ENCODE measurements at places on chromosomes 1 and 21. TPM values are rescaled to one million over a fixed set of nuclear protein-coding genes. Genes with fewer than 3 reads are reported as not detected.
A peak's percentile ranks its signal among the peaks of the same experiment; 100 is the strongest.

Gene BMP8A
- not detected for total RNA-seq

Gene HP1BP3
- total RNA-seq = 316 TPM

Gene AQP10
- not detected for total RNA-seq

Gene TCHH
- not detected for total RNA-seq

DNA sequence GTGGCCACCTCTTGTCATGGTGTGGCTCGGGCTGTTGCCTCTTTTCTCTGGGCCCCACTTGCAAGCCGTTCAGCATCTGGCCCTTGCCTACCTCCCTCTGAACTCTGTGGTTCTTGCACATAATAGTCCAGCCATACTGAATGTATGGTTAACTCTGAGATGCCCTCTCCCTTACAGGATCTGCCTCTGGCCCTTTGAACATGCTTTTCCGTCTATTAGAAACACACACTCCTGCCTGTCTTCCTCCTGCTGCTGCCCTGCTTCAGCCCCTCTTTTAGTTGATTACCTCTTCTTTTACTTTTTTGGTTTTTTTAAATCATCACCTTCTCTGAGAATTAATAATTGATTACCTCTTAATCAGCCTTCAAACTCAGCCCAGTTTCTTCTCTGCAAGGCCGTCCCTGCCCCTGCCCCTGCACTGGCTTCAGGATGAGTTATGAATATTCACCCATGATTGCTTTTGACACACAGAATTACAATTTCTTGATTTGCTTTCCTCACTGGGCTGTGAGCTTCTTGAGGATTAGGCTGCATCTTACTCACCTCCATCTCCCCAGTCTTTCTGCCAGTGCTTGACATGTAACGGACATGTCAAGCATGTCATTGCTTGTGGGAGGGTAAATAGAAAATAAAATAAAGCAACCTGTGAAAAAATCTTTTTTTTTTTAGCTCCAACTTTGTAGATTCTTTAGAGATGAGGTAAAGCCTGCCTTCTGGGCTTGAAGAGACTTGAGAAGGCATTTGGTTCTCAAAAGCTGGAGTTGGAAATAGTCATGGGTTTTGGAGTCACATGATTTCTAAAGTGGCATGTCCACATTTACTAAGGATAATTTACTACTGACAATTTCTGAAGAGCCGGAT lies 158.3 kb downstream of the PLXNA2 start:
- peaks cover 19% of the 10 kb centered on the region for H3K4me1 ChIP-seq
- H3K27me3 ChIP-seq = no peaks in the 10 kb centered on the region
- H3K27ac ChIP-seq = peak overlapping the region; percentile 88

GRCh38 chr1:31775210-31775999 lies 11.3 kb upstream of the ADGRB2 start:
- no peak for DNase-seq
- no peak overlapping the region for H3K4me3 ChIP-seq
- H3K27me3 ChIP-seq = peaks cover 55% of the 10 kb centered on the region
- H3K36me3 ChIP-seq = no peaks in the 10 kb centered on the region

GRCh38 chr21:31660259-31660565 lies 719 bp downstream of the SOD1 start:
- peak overlapping the region; percentile 98 for H3K4me3 ChIP-seq
- no peak for DNase-seq
- H3K27me3 ChIP-seq = no peaks in the 10 kb centered on the region
- peak overlapping the region; percentile 92 for H3K27ac ChIP-seq
- peaks cover 72% of the 10 kb centered on the region for H3K4me1 ChIP-seq

GRCh38 chr1:60126723-60127122 lies 53.2 kb upstream of the C1orf87 start:
- no peaks in the 10 kb centered on the region for H3K4me1 ChIP-seq
- no peak for DNase-seq
- H3K4me3 ChIP-seq = no peak overlapping the region
- no peaks in the 10 kb centered on the region for H3K27me3 ChIP-seq
- no peak overlapping the region for H3K27ac ChIP-seq
- no peaks in the 10 kb centered on the region for H3K36me3 ChIP-seq

- H3K4me3 ChIP-seq = no peak overlapping the region
- no peaks in the 10 kb centered on the region for H3K36me3 ChIP-seq
- H3K27ac ChIP-seq = no peak overlapping the region
- H3K27me3 ChIP-seq = peaks cover 22% of the 10 kb centered on the region
- H3K4me1 ChIP-seq = no peaks in the 10 kb centered on the region
Measured at GRCh38 chr1:37362594-37363385, 111.6 kb upstream of the ZC3H12A start.

GRCh38 chr1:18256282-18257235 lies 149.0 kb downstream of the IGSF21 start:
- H3K4me1 ChIP-seq = no peaks in the 10 kb centered on the region
- peak; percentile 55 for DNase-seq
- H3K4me3 ChIP-seq = no peak overlapping the region
- H3K27me3 ChIP-seq = no peaks in the 10 kb centered on the region
- H3K36me3 ChIP-seq = no peaks in the 10 kb centered on the region

DNA sequence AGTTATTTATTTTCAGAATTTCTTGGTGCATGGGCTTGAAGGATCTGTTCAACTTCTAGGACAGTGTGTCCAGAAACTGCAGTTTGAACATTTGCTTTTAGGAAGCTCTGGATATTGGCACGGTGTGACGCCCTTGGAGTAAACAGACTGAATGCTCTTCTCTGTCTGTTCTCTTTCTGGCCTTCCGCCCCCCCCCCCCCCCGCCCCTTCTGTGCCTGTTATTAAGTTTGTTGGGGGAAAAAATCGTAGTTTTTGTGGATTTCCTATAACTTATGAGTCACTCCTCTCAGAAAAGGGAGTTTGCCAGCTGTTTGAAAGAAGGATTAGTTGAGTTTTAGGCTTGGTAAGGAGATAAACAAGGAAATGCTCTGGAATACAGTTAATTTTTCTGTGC lies 1.2 kb downstream of the KCTD3 start:
- peaks cover 24% of the 10 kb centered on the region for H3K27me3 ChIP-seq
- no peak overlapping the region for H3K27ac ChIP-seq
- H3K4me3 ChIP-seq = peak overlapping the region; percentile 84
- H3K4me1 ChIP-seq = peaks cover 16% of the 10 kb centered on the region
- H3K36me3 ChIP-seq = no peaks in the 10 kb centered on the region

- H3K4me1 ChIP-seq = no peaks in the 10 kb centered on the region
- no peak overlapping the region for H3K27ac ChIP-seq
- H3K4me3 ChIP-seq = no peak overlapping the region
- no peaks in the 10 kb centered on the region for H3K36me3 ChIP-seq
- no peak for DNase-seq
- peaks cover 2% of the 10 kb centered on the region for H3K27me3 ChIP-seq
Measured at GRCh38 chr1:7262611-7263010, 477.4 kb downstream of the CAMTA1 start.

DNA sequence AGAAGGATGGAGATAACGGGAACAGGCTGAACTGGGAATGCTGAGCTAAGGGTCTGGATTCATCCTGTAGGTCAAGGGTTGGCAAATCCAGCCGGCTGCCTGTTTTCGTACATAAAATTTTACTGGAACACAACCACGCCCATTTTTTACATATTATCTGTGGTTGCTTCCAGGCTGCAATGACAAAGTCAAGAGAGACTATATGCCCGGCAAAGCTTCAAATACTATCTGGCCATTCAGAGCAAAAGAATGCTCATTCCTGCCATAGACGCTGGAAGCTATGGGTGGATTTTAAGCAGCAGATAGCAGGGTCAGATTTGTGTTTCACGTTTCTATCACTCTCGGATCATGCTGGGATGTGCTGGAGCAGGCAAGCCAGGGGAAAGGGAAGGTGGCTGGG lies 137.9 kb upstream of the EDN2 start:
- no peak overlapping the region for H3K27ac ChIP-seq
- H3K4me3 ChIP-seq = no peak overlapping the region
- DNase-seq = no peak
- peaks cover 6% of the 10 kb centered on the region for H3K36me3 ChIP-seq
